ENCODE measurements at places on chromosomes 7 and 10. TPM values are rescaled to one million over a fixed set of nuclear protein-coding genes. Genes with fewer than 3 reads are reported as not detected.
A peak's percentile ranks its signal among the peaks of the same experiment; 100 is the strongest.

The THSD7A gene
- 1.0 TPM for total RNA-seq

The ZNF804B gene
- total RNA-seq, result not detected

The KIAA1549 gene
- 2.5 TPM for total RNA-seq

The DRGX gene
- total RNA-seq, result not detected

The GIMAP8 gene
- 16.2 TPM for total RNA-seq

The TCF7L2 gene
- 13.5 TPM for total RNA-seq

DNA sequence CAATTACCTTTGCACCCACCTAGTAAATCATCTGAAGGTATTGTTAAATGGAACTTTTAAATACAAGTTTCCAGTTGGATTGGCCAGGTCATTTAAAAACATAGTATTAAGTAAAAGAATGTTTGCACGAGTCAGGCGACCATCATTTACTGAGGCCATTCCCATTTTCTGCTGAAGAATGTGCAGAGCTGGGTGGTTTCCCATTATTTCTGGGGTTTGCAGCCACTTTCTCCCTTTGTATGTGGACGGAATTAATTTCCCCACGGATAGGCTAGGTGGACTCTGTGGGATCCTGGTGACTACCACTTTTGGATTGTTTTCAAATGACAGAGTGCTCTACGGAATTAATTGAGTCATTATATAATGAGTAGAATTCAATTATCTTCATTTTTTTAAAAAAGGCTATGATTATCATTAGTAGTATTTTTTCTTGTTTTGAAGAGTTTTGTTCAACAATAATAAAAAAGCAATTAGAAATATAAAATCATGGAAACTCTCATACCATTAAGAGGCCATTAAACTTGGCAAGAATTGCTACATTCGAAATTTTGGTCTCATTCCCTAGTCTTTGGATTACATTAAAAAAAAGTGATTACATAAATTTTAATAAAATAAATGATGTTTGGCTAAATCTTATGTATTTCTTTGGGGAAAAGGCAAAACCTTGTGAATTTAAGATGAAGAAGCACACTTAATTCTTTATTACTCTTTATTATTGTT lies 120.4 kb upstream of the FZD8 start:
- DNase-seq, result no peak

DNA sequence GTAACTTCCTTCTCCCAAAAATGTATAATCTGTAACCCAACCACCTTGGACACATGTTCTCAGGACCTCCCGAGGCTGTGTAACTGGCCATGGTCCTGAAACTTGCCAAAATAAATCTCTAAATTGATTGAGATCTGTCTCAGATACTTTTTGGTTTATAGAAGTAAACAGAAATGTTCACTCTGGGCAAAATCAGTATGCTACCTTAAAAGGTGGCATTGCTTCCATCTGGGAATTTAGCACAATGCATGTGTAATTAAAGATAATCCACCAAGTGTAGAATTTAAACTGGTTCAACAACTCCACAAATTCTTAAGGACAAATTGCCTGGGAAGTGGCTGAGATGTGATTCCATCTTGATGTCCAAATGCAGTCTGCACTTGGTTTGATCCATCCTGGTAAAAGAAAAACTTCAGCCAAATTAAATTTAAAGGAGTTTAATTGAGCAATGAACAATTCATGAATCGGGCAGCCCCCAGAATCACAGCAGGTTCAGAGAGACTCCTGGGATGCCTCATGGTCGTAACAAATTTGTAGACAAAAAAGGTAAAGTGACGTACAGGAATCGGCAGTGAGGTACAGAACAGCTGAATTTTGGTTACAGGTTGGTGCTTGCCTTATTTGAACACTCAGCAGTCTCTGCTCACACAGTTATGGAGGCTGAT lies 102.6 kb upstream of the PFKP start:
- DNase-seq, result no peak

DNA sequence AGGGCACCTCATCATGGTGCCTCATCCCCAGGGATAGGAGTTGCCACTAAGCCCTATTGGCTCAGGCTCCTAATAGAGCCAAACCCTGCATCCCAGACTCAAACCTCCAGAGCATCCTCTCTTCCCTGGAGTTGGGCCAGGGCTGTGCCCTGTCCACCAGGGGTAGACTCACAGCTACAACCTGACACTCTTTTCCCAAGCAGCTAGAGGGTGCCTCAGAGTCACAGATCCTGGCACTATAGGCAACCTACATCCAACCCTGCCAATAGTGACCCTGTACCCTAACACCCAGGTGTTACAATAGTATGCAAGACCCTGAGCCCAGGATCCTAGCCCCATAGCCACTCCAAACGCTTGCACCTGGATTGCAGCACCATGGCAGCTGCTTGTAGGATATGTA lies 64.0 kb upstream of the PLA2G12B start:
- no peak for DNase-seq

- no peak for DNase-seq
Observed at GRCh38 chr10:114430688-114431413, 26.5 kb upstream of the AFAP1L2 start.

DNA sequence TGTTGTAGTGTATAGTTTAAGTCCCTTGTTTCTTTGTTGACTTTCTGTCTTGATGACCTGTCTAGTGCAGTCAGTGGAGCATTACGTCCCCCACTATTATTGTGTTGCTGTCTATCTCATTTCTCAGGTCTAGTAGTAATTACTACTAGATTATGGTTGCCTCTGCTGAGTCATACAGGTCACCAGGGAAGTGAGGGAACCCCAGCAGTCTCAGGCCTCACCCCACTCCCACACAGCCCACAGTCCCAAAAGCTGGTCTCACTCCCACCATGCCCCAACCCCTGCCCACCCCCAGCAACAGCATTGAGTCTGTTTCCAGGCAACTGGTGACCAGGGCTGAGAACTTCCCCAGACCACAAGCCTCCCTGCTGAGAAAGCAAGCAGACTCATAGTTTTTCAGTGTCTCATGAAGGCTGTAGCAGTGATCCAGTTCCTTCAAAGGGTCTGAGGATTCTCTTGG lies 88.0 kb downstream of the PLXDC2 start:
- no peak for DNase-seq

DNA sequence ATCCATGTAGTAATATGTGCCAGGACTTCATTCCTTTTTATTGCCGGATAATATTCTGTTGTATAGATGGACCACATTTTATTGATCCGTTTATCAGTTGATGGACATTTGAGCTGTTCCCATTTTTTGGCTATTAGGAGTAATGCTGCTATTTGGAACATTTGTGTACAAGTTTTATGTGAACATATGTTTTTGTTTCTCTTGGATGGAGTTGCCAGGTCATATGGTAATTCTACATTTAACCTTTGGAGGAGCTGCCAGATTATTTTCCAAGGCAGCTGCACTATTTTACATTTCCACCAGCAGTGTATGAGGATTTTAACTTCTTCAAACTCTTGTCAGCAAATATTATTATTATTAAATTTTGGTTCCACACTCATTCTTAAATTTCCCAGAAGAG lies 59.2 kb downstream of the C10orf90 start:
- DNase-seq, result no peak

DNA sequence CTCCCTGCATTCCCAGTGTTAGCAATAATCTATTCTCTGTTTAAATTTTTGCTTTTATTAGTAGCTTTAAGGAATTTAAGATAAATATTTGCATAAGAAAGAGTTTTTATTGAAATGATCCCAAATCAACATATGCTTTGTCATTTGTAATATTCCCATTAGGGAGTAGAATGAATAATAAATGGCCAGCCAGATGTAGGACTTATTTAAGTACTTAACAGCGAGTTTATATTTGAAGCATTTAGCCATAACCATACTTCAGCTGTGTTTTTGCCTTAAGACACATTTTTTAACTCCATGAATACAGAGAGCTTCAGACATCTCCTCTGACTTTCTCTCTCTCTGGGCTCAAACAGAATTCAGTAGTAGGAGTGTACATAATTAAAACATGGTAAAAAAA lies 103.6 kb downstream of the HGF start:
- DNase-seq, result no peak

DNA sequence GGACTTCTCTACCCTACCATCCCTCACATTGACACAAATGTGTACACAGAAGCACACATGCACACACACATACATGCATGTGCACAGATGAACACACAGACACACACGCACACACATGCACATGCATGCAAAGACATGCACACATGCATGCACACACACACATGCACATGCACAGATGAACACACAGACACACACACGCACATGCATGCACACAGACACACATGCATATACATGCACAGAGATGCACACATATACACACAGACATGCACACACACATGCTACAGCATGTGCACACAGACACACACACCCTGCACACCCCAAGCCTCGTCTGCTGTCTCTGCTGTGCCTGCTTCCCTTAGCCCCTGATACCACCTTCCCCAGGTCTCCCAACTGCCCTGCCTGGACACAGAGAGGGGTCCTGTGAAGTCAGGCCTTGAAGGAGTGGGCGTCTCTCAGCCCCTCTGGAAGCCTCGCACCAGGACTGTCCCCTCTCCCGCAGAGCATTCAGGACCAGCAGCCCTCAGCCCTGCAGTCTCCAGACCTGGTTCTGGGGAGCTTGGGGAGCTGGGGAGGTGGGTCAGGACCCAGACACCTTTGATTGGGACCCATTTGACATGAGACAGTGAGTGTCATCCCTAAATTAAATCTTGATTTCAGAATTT lies 181.8 kb downstream of the DNAJB6 start:
- no peak for DNase-seq

DNA sequence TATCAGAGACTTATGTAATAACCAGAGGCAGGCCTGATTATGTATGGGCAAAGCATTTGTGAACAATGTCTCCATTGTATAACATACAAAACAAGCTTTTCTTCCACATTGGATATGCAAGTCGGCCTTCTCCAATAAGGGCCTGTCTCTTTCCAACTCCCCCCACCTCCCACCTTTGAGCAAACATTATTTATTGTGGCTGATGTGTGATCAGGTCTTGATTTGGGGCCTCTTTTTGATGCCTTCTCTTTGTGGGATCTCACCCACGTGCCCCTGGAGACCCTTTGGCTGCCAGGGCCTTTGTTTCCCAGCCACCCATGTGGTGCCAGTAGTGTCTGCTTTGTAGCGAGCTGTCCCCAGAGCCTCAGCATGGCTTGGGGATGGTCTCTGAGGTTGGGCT lies 53.0 kb downstream of the TCF7L2 start:
- no peak for DNase-seq

- peak; percentile 81 for DNase-seq
Observed at GRCh38 chr10:110141871-110142635, 65.4 kb upstream of the MXI1 start.

GRCh38 chr7:95925971-95926370 lies 153.6 kb downstream of the DYNC1I1 start:
- no peak for DNase-seq

Data from left ventricle myocardium superior (tissue), 1 donor.